ENCODE measurements at places on chromosomes 5 and 9.

DNA sequence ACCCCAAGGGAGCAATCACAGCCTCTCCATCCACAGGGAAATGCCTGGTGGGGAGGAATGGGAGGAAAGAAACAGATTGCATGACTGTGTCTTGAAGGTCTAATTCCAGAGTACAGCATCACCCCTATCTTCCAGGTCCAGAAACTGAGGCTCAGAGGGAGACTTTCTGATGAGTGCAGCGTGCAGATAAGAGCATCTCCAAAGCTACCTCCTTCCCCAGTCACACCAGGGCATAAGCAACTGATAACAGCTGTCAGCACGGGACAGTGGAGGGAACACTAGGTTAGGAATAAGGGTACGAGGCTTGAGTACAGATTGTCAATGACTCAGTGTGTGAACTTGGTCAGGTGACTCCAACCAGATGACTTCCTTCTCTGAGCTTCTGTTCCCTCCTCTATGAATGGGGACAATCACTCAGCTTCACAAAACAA lies 126.9 kb downstream of the KCNIP1 start:
- DNase-seq = no peak

DNA sequence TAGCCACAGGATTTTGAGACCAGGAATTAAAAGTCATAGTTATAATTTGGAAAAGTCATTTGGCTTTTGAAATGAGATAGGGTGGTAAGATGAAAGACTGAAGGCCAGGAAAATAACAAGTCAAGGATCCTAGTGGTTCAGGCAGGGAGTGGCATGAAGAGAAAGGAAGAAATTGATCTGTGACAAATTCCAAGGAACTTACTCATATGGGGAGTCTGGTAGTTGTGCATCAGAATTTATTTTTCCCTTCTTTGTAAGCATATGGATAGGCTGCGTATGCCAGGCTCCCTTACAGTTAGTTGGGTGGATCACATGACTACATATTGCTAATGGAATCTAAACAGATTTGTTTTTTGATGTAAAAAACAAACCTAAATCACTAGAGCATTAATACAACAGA lies 21.0 kb downstream of the ISL1 start:
- no peak for DNase-seq

DNA sequence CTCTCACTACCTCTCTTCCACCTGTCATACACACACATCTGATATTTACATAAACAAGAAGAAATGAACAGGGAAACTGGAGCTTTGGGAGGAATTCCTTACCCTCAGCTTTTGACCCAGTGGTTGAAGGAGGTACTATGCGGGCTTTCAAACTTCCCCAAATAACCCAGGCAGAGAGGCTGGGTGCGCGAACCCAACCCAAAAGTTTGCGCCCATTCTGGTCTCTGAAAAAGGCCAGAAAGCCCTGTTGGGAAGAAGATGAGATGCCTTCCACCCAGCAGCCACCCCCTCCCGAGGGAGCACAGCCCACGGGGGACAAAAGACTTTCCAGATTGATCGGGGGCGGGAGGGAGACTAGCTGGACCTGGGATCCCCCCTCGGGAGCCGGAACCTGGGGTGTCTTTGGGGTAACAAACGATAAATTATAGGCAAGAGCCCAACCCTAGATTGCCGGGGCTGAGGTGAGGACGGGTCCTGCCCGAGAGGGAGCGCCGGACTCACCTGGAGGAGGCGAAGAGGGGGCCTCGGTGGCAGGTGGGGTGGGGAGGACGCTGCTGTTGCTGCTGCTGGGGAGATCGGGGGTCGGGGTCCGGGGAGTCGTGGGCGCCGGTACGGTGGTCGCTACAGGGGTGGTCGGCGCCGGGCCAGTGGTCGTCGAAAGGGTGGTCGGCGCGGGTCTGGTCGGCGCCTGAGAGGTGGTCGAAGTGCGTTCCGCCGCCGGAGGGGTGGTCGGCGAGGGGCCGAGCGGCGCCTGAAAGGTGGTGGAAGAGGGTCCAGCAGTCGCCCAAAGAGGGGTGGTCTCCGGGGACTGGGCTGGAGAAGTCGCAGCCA lies 798 bp downstream of the MEGF9 start:
- DNase-seq = no peak

GRCh38 chr9:90309809-90310520 lies 332.7 kb downstream of the DIRAS2 start:
- no peak for DNase-seq

DNA sequence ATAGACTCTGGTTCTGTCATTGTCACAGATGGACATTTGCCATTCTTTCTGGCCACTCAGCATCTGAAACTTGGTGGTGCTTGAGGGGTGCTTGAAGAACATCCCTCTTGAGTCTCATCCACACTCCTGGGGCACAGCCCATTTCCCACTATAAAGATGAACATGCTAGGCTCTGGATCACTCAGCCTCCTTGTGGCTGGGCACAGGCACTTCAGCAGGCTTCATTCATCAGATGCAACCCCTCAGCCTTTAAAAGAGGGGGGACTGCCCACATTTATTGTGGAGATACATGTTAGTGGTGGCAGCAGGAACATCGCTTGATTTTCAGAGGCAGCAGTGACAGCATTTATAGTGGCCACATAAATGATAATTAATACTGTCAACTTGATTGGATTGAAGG lies 124.7 kb upstream of the NIPBL start:
- DNase-seq = no peak

GRCh38 chr9:100084734-100085133 lies 14.1 kb downstream of the ERP44 start:
- DNase-seq = no peak

DNA sequence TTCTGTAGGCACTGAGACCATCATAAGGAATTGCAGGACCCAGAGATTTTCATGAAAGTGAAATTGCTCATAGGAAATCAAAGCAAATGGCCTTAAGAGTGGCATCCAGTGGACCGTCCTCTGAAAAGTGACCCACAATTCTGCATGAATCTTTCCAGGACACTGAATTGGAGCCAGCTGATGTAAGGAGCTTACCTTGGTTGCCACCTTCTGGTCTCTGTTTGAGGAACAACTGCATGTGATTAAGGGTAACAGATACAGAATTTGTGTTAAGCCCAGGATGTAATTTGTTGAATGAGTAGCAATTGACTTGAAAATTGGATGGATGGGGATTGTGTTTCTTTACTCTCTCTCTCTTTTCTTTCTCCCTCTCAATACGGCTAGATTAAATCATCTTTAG lies 49.9 kb upstream of the GAS1 start:
- DNase-seq = no peak

DNA sequence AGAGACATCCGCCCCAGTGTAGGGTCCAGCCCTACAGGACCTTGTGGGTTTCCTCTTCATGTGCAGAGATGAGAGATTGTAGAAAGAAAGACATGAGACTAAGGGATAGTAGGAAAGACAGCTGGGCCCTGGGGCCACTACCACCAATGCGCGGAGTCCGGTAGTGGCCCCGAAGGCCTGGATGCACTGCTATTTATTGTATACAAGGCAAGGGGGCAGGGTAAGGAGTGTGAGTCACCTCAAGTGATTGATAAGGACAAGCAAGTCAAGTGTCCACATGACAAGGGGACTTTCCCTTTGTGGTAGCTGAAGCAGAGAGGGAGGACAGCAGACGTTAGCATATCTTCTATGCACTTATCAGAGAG lies 6.2 kb upstream of the TMEM141 start:
- DNase-seq = no peak

- no peak for DNase-seq
Observed at GRCh38 chr9:15736569-15736968, 183.7 kb downstream of the CCDC171 start.

DNA sequence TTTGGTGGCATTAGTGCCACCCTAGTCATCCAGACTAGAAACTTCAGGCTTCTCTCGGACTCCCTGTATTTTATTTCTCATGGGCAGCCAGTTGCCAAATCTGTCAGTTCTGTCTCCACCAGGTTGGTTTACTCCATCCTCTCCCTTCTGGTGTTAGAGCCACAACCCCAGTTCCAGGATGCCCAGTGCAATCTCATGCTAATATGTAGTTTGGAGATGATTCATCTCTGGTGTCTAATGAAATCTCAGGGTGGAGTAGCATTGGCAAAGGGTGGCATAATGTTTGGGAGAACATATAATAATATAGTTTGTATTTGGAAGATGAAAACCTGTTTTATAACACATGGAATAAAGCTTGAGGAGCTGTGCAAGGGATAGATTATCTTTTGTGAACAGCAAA lies 30.2 kb downstream of the SLC46A2 start:
- DNase-seq = no peak

DNA sequence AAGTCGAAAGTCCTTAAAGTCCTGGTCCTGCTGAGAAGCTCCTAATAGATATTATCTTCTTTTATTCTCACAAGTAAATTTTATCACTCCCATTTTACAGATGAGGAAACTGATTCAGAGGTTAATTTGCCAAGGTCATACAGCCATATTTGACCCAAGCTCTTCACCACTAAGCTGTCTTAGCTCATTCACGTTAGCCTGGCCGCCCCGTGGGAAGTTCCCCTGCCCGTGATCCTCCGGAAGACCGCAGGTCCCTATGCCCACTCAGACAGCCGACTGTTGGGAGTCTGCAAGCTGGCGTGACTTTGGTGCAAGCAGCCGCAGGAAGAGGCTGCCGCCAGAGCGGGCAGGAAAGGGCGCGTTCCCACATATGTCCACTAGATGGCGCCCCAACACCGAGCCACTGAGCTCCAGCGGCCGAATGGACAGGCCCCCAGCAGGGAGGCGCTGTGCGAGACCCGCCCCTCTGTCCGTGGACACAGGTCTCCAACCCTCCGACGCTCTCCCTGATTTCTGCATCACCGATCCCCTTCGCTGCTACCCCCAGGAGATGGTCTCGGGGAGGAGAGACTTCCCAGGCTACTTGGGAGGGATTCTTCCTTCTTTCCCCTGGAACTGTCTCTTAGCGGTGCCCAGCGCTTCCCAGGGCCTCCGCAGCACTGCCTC lies 10.0 kb upstream of the ARAP3 start:
- DNase-seq = peak; percentile 78

- DNase-seq = no peak
Observed at GRCh38 chr5:17184588-17184987, 32.8 kb upstream of the BASP1 start.

GRCh38 chr5:54829676-54830535 lies 155.5 kb downstream of the ESM1 start:
- no peak for DNase-seq

GRCh38 chr5:81268521-81269196 lies 32.7 kb upstream of the ZCCHC9 start:
- no peak for DNase-seq

GRCh38 chr5:64775291-64775690 lies 6.6 kb downstream of the CWC27 start:
- DNase-seq = no peak

GRCh38 chr9:127538849-127539258 lies 73.2 kb upstream of the STXBP1 start:
- DNase-seq = no peak

- peak; percentile 82 for DNase-seq
Observed at GRCh38 chr5:124980163-124980941, 233.9 kb upstream of the ZNF608 start.

DNA sequence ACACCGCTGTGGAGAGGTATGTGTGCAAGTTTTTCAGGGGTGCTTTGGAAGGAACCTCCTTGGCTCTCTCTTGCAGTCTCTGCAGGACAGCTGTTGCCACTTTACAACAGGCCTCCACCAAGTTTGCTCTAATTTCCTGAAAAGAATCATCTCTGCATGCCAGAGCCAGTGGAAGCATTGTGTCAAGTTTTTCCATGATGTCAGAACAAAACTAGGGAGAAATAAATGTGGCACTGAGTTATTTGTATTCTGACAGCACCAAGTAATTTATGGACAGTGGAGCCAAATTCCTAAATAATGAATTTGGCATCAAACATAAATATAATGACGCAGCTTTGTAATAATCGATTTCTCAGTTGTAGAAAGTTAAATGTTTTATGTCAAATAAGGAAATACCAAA lies 146.9 kb downstream of the KIAA0825 start:
- no peak for DNase-seq

GRCh38 chr5:65779643-65780042 lies 57.6 kb downstream of the NLN start:
- no peak for DNase-seq

GRCh38 chr9:101586651-101587050 lies 8.1 kb downstream of the PPP3R2 start:
- no peak for DNase-seq

GRCh38 chr9:114119242-114120191 lies 20.4 kb upstream of the KIF12 start:
- DNase-seq = no peak

- DNase-seq = no peak
Observed at GRCh38 chr5:156753846-156754245, 96.2 kb upstream of the PPP1R2B start.

- DNase-seq = no peak
Observed at GRCh38 chr5:159444441-159445082, 114.3 kb upstream of the IL12B start.

DNA sequence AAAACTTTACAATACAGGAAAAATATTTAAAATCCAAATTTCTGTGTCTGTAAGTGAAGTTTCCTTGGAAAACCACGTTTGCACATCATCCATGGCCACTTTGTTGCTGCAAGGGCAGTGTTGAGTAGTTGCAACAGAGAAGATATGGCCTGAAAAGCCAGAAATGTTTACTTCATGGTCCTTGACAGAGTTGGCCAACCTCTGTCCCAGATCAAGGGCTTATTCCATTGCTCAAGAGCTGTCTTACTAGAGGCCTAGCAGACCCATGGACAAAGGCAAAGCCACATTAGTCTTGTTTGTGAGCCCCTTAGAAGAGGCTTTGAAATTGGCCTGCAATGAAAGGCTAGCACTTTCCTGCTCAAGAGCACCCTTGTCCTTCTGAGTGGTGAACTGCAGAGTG lies 119.4 kb downstream of the GAS1 start:
- DNase-seq = no peak

DNA sequence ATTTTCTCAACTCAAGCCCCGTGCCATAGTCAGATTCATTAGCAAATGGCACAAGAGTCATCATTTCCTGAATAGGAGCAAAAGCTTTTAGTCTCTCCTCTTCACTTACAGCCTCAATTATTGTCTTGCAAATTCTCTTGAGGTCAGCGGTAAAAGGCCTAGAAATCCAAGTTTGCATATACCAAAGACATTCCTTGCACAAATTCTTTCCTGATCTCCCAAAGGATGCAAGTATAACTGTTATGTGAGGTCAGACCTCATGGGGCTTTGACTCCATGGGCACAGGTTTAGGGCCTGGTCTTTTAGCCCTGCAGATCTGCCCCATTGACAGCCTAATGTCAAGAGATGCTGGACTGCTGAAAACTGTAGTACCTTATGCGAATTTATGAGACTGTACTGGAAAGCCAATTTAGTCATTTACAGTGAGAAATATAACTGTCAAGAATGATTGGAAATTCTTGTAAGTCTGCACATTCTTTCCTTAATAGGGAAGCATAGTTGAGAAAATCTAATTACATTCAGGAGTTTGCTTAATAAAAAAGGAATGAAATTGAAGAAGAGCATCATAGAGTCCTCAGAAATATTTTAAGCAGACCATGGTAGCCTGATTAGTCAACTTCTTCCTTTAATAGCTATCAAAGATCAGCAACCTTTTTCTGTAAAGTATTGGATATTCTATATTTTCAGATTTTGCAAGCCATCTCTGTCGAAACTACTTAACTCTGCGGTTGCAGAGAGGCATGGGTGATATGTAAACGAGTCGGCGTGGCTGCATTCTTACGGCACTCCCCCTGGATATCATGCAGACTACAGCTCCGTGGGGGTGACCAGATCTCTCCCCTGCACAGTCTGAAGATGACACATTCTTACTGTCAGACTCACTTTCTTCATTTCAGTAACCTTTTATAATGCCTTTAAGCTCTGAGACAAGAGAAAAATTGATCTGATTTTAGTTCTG lies 45.2 kb downstream of the GCNT4 start:
- DNase-seq = no peak

GRCh38 chr9:77531400-77531799 lies 116.7 kb downstream of the GNA14 start:
- no peak for DNase-seq
